Naive thymus-derived CD4-positive, alpha-beta T cell (primary cell): ENCODE measurements at places on chromosomes 16 and 17.

DNA sequence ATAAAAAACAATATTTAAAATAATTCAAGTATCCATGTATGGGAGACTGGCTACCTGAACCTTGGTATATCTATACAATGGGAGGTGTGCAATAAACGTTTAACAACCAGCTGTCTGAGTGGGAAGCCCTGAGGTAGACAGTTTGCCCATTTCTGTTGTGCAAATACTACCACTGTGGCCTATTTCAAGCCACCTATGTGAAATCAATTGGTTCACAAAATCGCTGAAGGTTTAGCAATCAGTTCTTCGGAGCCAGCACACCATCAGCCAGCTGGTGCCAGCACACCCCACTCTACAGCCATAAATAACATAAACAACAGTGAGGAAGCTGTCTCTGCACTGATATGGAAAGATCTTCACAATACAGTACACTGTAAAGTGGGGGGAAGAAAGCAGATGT is 46.7 kb upstream of the KDM8 start:
- DNase-seq: no peak

- DNase-seq: no peak
Measured at GRCh38 chr17:39097150-39097519, 54.3 kb downstream of the PLXDC1 start.

DNA sequence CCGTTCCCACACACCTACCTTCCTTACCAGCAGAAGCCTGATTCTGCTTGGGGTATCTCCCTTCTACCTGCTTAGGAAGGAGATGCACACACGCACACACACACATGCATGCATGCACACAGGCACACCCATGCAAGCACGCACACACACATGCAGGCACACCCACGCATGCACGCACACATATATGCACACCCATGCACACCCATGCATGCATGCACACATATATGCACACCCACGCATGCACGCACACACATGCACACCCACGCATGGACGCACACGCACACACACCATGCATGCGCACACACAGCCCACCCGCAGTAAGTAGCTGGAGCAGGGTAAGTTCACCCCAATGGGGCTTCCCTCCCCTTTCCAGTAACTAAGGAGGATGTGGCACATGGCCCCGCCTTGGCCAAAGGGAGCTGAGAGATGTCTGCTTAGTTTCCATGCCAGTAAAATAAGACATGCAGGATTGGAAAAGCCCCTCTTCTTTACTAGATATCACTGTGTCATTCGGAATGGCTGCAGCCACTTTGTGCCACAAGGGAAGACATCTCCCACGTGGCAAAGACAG is 33.7 kb downstream of the ADCY9 start:
- no peak for DNase-seq

DNA sequence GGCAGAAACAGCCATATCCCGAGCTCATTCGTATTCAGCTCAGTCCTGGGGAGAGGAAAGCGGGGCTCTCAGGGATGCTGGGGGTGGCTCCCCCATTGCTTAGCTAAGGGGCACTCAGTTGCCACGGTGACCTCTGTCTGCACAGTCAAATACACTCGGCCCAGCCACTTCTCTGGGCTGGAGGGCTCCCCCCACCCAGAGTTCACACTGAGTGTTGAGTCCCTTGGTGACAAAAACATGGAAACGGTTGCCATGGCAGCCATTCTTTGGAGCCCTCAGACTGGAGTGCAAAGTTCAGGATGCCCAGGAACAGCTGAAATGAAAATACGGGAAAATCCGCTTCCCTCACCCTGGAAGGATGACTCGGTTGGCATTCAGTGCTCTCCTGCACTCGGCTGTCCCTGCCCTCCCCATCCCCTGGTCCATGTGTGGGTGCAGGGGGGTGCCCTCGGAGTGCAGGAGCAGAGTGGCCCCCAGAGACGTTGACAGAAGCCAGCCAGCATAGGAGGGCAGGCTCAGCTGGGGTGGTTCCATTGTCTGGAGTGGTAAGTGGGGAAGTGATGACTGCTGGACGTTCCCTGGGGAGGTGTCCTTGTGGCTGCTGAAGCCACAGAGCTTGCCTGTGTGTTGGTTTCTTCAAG is 216.5 kb downstream of the NTN1 start:
- DNase-seq: no peak

DNA sequence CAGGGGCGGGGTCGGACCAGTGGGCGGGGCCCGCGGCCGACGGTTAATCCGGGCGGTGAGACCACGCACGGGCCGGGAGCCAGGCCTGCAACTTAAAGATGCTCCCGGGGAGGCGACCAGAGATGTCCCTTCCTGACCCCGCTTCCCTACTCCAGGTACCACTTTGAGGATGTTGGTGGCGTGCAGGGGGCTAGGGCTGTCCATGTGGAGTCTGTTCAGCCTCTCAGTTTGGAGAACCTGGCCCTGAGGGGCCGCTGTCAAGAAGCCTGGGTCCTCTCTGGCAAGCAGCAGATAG is 580 bp downstream of the RANGRF start:
- no peak for DNase-seq

GRCh38 chr16:88013091-88013609 is 61.9 kb downstream of the BANP start:
- DNase-seq: no peak

DNA sequence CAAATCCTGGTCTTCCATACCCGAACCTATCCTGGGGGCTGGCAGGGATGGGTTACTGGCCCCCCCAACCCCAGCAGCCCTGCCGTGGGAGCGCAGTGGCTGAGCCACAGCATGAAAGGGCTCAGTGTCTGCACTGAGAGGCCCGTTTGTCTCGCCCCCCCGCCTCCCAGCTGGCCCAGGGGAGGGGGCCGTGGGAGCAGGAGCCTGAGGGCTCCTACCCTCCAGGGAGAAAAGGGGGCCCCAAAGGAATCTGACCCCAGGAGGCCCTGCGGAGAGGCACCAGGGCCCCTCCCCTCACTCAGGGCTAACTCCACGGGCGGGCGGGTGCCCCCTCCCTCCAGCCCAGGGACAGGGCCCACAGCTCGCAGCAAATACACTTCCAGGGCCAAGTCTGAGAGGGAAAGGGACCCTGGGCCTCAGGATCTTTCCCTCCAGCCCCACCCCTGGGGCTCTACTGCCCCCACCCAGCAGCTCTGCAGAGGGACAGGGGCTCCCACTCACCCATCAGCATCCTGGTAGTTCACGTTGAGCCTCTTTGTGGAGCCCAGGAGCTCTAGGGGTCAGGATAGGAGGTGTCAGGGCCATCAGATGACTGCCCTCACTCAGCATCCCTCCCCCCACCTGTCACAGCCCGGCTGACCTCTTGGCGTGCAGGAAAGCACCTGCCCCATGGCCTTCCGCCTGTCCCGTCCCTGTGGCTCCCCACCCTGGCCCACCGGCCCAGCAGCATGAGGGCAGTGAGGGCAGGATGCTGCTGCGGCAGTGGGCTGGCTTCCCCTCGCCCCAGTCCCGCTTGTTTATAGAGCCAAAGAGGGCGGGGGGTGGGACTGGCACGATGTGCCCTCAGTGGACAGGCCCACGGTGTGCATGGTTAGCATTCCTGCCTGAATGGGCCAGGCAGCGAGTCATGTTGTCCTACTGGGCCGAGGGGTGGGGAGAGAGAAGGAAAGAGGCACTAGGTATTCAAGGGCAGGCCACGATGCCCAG is 7.3 kb downstream of the CASKIN2 start:
- DNase-seq: no peak

DNA sequence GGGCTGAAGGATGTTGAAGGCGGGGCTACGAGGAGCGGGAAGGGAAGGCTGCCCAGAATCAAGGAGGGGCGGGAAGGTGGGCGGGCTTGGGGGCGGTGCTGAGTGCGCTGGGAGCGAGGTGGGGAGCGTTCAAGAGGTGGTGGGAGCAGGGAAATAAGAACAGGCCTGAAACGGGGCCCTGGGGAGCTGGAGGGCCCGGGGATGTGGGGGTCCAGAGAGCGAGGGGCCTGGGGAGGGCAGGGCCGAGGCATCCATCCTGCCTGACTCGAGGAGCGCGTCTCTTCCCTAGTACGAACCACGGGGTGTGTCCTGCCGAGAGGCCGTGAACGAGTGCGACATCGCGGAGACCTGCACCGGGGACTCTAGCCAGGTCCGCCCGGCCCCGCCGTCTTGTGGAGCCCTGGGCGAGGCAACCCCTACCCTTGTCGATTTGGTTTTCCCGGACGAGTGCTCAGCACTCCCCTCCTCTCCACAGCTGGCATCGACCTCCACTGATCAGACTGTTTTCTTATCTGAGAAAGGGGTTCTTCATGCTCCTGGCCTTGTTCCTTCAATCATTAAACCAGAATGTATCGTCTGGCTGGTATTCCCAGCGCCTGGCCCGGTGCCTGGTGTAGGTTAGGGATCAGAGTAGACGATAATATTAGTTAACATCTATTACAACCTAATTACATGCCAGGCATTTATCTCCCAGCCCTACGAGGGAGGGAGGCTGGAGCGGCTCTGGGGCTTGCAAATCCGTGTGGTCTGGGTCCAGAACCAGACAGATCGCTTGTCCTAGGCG is 17.2 kb downstream of the ADAM11 start:
- DNase-seq: no peak

DNA sequence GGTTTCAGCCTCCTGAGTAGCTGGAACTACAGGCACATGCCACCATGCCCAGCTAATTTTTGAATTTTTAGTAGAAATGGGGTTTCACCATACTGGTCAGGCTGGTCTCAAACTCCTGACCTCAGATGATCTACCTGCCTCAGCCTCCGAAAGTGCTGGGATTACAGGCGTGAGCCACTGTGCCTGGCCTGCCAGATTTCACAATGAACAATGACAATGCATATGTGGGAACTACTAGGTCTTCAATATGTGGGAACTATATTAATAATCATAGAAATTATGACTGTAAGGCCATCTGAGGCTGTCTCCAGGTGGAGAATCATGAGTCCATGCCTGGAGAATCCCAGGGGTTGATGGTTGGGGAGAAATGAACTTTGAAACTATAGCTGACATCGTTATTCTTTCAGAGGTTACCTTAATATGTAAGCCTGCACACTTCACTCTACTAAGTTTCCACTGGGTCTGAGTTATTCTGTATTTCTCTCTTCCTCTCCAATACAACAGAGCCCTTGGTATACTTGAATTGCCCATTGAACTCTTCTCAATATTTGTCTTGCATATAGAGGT is 7.2 kb upstream of the DRC7 start:
- no peak for DNase-seq

DNA sequence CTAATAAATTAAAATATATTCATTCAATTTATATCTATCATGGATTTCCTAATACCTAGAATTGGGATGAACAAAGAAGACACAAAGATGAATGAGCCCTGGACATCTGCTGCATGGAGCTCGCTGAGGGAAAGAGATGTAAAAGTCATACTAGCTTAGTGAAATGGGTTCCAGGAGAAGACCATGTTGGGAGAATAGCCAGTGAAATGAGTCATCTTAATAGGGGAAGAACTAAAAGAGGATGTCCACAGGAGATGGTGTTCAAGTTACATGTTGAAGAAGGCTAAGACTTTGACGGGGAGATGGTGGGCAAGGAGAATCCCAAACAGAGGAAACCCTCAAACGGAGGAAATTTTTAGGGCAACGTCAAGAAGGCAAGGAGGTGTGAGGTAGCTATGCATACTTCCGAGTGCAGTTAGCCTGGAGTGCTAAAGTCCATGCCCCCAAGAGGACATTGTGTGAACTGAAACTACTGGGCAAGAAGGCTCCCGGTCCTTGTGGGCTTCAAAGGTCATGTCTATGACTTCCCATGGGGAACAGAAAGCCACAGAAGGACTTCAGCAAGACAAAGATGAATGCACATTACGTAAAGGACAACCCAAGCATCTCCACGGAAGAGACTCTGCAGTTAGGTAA is 220.5 kb upstream of the CDH11 start:
- DNase-seq: no peak

DNA sequence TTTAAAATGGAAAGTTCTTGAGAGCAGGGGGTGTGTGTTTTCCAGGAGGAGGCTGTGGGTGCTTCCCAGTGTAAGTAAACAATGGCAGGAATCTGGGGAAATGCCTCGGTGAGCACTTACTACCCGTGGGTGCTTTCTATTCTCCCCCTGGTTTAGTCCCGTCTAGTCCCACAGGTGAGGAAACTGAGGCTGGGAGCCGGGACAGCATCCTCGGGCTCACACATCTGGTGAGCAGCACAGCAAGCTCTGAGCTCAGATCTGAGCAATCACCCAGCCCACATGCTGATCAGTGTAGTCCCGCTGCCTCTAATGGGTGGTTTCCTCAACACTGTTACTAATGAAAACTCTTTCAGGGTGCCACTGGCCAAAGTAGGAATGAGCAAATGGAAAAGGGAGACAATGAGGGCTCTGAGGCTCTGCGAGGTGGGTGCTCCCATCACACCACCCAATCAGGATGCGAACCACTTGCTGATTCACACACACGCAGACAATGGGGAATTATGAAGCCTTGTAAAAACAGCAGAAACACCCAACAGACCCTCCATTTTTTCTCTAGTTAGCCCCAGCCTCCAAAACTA is 202.6 kb downstream of the PARN start:
- DNase-seq: no peak

DNA sequence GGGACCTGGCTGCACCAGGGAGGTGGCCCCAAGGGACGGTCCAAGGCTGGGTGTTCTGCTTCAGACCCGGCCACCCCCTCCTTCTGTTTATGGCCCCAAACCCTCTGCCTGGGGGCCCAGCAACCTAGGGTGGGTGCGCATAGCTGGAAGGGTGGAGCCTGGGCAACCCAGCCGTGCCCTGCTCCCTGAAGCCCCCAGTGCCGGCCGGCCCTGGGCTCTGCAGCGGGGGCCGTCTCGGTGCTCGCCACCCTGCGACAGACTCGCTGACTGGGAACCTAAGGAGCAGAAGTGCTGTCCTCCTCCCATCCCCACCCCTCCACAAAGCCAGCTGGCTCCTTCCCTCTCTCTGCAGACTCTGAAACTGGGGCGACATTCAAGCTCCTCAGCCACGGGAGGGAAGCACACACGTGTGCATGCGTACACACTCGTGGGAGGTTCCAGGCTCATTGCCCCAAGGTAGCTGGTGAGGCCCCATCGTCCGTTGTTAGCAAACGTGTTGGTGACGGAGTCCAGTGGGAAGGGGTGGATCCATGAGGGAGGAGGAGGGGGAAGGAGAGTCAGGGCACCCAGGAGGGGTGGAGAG is 43.4 kb downstream of the ENGASE start:
- DNase-seq: no peak

DNA sequence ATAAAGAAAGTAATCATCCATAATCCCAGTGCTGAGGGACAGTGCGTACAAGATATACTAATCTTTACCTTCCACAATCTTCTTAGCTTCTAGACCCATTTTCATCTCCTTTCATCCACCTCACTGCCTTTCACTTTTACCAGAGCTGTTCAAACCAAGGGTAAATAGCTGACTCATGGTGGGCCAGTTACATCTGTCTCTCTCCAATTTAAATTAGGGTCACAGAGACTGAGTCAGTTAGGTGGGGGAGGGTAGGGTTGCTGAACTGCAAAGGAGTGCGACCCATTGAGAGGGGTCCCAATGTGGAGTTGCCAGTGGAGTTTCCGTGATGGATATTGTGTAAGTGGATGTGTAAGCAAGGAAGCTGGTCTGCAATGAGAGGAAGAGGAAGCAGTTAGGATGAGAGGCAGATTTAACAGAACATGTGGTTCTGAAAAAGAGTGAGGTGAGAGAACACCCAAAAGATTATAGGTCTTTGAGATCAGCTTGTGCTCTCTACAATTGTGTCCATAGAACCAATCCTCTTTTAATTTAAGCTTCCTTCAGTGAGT is 83.5 kb downstream of the GP2 start:
- no peak for DNase-seq

GRCh38 chr16:19137201-19138128 is 23.7 kb downstream of the ITPRIPL2 start:
- DNase-seq: no peak

GRCh38 chr16:61872778-61873119 is 163.5 kb downstream of the CDH8 start:
- no peak for DNase-seq

GRCh38 chr17:70934835-70935234 is 765.5 kb downstream of the KCNJ2 start:
- no peak for DNase-seq
